ENCODE measurements at places on chromosomes 12 and 14. TPM values are rescaled to one million over a fixed set of nuclear protein-coding genes. Genes with fewer than 3 reads are reported as not detected.

WSCD2 gene
- polyA plus RNA-seq, result 7.1 TPM

GPR135 gene
- 1.7 TPM for polyA plus RNA-seq

IFT81 gene
- polyA plus RNA-seq, result 44.8 TPM

LRTM2 gene
- polyA plus RNA-seq, result not detected

TMCC3 gene
- polyA plus RNA-seq, result 0.79 TPM

ARMH4 gene
- 78.1 TPM for polyA plus RNA-seq

KRT3 gene
- polyA plus RNA-seq, result not detected

GPR162 gene
- 29.2 TPM for polyA plus RNA-seq

WNT5B gene
- 240 TPM for polyA plus RNA-seq

KCNJ8 gene
- 9.4 TPM for polyA plus RNA-seq

RDH5 gene
- polyA plus RNA-seq, result 6.6 TPM

CDC42BPB gene
- polyA plus RNA-seq, result 21.7 TPM

KIF26A gene
- polyA plus RNA-seq, result 19.5 TPM

ADAM21 gene
- not detected for polyA plus RNA-seq

FSCB gene
- polyA plus RNA-seq, result not detected

PLEKHG3 gene
- polyA plus RNA-seq, result 19.2 TPM

ARHGAP9 gene
- not detected for polyA plus RNA-seq

TAS2R9 gene
- polyA plus RNA-seq, result not detected

ZNF740 gene
- 4.4 TPM for polyA plus RNA-seq

SELPLG gene
- 3.5 TPM for polyA plus RNA-seq

PTGER2 gene
- polyA plus RNA-seq, result not detected

DNAJC22 gene
- polyA plus RNA-seq, result 1.1 TPM

PMCH gene
- polyA plus RNA-seq, result not detected

AKAP3 gene
- 5.0 TPM for polyA plus RNA-seq
